Cerebellum (tissue), 4 donors: ENCODE measurements at places on chromosomes 12 and 14. TPM values are rescaled to one million over a fixed set of nuclear protein-coding genes. Genes with fewer than 3 reads are reported as not detected.

KICS2 gene
- 7.2 TPM for total RNA-seq

SLC25A29 gene
- total RNA-seq: 46.8 TPM

GLIPR1L2 gene
- 1.5 TPM for total RNA-seq

RTL1 gene
- total RNA-seq: under 0.01 TPM

KIF26A gene
- total RNA-seq: 4.5 TPM

DNA sequence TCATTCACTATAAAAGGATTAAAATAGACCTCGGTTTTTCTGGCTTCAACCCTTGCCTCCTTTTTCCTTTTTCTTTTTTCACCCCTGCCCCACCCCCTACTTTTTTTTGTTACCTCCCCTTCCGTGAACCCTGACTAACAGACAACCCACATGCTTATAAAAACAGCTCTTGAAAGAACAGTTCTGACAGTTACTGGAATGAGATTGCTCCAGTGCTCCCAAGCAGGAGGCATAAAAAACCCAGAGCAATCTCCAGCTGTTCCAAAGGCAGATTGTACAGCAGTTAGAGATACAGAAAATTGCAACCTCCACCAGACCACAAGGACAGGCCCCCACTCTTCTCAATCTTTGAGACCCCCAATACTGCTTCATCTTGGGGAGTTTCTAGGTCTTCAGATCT lies 29.9 kb upstream of the TMEM260 start:
- no peak for DNase-seq

- DNase-seq: no peak
Observed at GRCh38 chr14:90658541-90658967, 157.7 kb downstream of the TTC7B start.

GRCh38 chr12:31214626-31215517 lies 111.1 kb downstream of the SINHCAF start:
- DNase-seq: no peak

DNA sequence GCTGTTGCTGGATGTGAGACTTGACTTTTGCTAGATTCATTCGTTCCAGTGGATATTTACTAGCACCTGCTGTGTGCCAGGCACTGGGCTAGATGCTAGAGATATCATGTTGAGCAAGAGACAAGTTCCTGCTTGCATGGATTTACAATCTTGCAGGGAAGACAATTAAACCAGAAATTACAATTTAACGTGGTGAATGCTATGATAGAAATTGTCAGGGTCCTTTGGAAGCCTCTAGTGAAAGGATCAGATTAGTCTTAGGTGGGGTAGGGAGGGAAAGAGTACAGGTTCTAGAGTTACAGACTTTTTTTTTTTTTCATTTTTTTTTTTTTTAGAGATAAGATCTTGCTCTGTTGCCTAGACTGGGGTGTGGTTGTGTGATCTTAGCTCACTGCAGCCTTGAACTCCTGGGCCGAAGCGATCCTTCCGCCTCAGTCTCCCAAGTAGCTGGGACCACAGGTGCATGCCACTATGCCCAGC lies 36.7 kb downstream of the SPATS2 start:
- DNase-seq: no peak

- DNase-seq: no peak
Observed at GRCh38 chr12:64186789-64187188, 35.3 kb downstream of the KICS2 start.

- DNase-seq: no peak
Observed at GRCh38 chr12:98799822-98800221, 154.7 kb downstream of the APAF1 start.
